ENCODE measurements at places on chromosomes 5 and 9. TPM values are rescaled to one million over a fixed set of nuclear protein-coding genes. Genes with fewer than 3 reads are reported as not detected.

DNA sequence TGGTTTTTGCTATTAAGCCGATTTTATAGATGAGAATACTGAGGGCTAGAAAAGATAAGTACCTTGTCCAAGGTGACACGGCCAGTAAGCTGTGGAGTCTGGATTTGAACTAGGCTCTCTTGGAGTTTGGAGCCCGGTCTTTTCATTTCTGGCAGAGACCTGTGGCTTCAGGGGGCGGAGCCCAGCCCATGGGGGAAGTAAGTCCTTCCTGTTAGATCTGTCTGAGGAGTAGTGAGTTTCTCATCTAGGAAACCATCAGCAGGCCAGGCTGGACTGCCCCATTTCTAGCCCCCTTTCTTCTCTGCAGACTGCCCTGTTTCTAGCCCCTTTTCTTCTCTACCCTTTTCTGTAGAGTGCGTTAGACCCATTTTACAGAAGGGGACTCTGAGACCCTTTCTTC is 521 bp upstream of the PTGS1 start:
- H3K4me1 ChIP-seq = peaks cover 10% of the 10 kb centered on the region
- no peak overlapping the region for H3K27ac ChIP-seq
- H3K4me3 ChIP-seq = no peak overlapping the region
- peaks cover 4% of the 10 kb centered on the region for H3K27me3 ChIP-seq
- H3K36me3 ChIP-seq = no peaks in the 10 kb centered on the region
- no peak for DNase-seq

Gene MRRF
- 26.8 TPM for total RNA-seq

- H3K27me3 ChIP-seq = no peaks in the 10 kb centered on the region
- H3K4me1 ChIP-seq = no peaks in the 10 kb centered on the region
- H3K4me3 ChIP-seq = no peak overlapping the region
Observed at GRCh38 chr5:114360816-114361723, 800 bp upstream of the KCNN2 start.

- H3K27me3 ChIP-seq = no peaks in the 10 kb centered on the region
- H3K4me3 ChIP-seq = no peak overlapping the region
- DNase-seq = no peak
- no peaks in the 10 kb centered on the region for H3K36me3 ChIP-seq
- H3K4me1 ChIP-seq = no peaks in the 10 kb centered on the region
Observed at GRCh38 chr9:16825971-16826625, 44.4 kb downstream of the BNC2 start.

Gene HEXB
- total RNA-seq = 62.3 TPM

- H3K4me1 ChIP-seq = peaks cover 12% of the 10 kb centered on the region
- no peak overlapping the region for H3K27ac ChIP-seq
- no peaks in the 10 kb centered on the region for H3K36me3 ChIP-seq
- DNase-seq = no peak
- H3K4me3 ChIP-seq = no peak overlapping the region
Observed at GRCh38 chr9:15349892-15350761, 43.1 kb upstream of the TTC39B start.

Gene RNF208
- total RNA-seq = 1.3 TPM

GRCh38 chr9:119094086-119094485 is 275.1 kb downstream of the BRINP1 start:
- no peaks in the 10 kb centered on the region for H3K4me1 ChIP-seq
- no peak overlapping the region for H3K27ac ChIP-seq
- no peaks in the 10 kb centered on the region for H3K36me3 ChIP-seq
- DNase-seq = no peak

GRCh38 chr9:107569174-107569573 is 79.6 kb upstream of the KLF4 start:
- no peak for DNase-seq
- no peak overlapping the region for H3K4me3 ChIP-seq

Gene PHF24
- not detected for total RNA-seq

DNA sequence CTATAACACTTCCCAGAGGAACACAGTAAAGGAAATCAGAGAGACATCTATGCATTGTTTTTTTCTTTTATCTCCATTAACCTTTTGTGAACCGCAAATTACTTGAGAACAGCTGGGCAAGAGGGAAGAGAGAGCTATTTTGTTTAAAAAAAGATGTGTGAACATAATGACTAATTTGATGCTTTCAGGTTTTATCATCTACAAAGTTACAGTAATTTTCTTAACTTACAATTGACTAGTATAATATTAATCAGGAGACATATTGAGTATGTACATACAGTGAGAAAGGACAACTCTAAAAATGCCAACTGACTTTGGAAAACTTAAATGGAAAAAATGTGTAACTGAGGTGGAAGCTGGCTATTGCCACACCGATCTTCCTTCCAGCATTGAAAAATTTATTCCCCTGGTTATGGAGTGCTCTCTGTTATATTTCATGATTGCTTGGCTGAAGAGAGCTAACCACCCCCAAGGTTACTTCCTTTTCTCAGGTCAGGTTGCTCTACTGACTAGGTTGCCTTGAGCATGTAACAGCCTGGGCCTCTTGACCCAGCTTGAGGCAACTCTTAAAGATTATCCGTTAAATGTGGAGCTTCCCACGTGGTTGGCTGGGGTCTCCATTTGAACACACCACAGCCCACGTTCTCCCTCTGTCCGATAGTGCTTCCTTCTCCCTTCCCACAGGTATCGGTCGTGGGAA is 62.6 kb upstream of the C6 start:
- H3K4me3 ChIP-seq = no peak overlapping the region
- H3K27me3 ChIP-seq = no peaks in the 10 kb centered on the region
- H3K4me1 ChIP-seq = no peaks in the 10 kb centered on the region
- H3K36me3 ChIP-seq = no peaks in the 10 kb centered on the region

DNA sequence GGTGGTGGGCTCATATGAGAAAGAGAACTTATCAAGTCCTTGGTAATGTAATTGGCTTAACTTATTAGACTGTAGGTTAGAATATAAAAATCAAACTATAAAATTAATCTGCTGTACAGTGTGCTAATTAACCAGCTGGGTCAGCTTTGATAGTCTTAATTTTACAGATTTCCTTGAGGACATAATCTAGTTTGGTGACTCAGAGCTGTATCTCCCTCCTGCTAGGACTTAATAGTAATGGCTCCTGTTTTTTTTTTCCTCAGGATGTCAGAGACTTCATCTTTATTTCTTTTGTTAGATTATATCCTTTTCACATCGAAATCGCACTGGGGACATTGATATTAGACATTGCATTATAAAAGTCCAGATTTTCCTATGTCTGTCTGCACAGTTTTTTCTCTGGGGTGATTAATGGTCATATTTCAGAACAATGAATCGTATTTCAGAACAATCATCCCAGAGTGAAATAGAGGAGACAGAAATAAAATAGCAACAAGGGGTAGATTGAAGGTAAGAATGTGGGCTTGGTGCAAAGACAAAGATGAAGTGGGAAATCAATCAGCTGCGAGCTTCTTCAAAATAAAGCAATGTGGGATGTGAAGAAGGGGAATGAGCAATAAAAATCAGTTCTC is 346.4 kb upstream of the RIOK2 start:
- no peaks in the 10 kb centered on the region for H3K36me3 ChIP-seq
- no peak overlapping the region for H3K27ac ChIP-seq
- H3K4me1 ChIP-seq = no peaks in the 10 kb centered on the region
- H3K4me3 ChIP-seq = no peak overlapping the region
- H3K27me3 ChIP-seq = no peaks in the 10 kb centered on the region
- no peak for DNase-seq

Data from CD4-positive, alpha-beta memory T cell (primary cell).